Central memory CD8-positive, alpha-beta T cell (primary cell): ENCODE measurements at places on chromosomes 6 and 20.

GRCh38 chr6:167975458-167975857 is 22.0 kb upstream of the KIF25 start:
- no peak for DNase-seq

DNA sequence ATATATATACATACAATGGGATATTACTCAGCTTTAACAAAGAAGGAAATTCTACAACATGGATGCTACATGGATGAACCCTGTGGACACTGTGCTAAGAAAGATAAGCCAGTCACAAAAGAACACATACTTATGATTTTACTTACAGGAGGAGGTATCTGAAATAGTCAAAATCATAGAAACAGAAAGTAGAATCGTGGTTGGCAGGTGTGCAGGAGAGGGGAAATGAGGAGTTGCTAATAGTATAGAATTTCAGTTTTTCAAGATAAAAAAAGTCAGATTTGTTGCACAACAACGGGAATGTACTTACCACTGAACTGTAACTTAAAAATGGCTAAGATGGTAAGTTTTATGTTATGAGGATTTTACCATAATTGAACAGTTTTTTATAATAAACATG is 706.3 kb downstream of the TFAP2A start:
- no peak for DNase-seq

DNA sequence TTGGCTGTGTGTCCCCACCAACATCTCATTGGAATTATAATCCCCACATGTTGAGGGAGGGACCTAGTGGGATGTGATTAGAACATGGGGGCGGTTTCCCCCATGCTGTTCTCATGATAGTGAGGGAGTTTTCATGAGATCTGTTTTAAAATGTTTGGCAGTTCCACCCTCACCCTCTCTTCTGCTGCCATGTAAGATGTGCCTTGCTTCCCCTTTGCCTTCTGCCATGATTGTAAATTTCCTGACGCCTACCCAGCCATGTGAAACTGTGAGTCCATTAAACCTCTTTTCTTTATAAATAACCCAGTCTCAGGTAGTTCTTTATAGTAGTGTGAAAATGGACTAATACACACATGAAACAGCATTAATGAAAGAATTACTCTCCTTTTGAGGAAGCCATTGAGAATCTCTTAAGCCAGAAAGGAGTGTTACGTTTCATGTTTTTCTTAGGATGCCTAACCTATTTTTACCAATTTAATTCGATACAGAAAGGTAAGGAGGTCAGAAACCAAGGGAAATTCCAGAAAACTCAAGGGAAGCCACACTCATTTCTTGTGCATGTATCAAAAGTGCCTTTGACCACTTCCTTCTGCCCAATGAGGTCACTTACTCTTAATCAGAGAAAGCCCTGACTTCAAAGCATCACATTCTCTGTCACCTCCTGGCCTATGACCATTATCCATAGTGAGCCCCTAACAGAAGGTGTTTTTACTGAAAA is 24.7 kb upstream of the HINT3 start:
- no peak for DNase-seq

- no peak for DNase-seq
Observed at GRCh38 chr6:137282254-137282653, 63.1 kb upstream of the IFNGR1 start.

DNA sequence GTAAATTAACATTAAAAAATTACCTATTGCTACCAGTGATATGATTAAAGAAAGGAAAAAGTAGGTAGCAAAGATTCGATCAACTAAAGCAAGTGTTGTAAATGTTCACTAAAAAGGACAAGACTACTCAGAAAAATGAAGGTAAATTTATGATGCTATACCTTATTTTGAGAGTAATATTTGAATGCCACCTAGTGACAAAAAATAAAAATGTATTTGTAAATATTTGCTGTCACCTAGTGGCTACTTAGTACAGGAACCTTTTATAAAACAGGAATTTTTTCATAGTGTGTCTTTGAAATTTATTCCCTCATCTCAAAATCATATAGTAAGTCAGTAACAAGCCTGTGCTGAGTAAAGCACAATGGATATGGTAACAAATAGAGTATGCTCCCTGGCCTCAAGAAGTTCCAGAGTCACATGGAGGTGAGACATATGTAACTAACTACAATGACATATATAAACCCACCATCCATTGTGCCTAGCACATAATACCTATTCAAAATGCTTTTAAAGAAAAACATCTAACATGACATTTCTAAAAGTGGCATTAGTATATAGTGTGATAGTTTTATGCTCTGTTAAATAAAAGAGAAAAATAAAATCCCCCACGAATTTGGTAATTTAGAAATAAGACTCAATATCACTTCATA is 193.1 kb upstream of the SIM1 start:
- DNase-seq = no peak

- DNase-seq = no peak
Observed at GRCh38 chr20:31568773-31569162, 36.3 kb upstream of the ID1 start.

- DNase-seq = no peak
Observed at GRCh38 chr20:18057994-18058349, 256 bp upstream of the OVOL2 start.

DNA sequence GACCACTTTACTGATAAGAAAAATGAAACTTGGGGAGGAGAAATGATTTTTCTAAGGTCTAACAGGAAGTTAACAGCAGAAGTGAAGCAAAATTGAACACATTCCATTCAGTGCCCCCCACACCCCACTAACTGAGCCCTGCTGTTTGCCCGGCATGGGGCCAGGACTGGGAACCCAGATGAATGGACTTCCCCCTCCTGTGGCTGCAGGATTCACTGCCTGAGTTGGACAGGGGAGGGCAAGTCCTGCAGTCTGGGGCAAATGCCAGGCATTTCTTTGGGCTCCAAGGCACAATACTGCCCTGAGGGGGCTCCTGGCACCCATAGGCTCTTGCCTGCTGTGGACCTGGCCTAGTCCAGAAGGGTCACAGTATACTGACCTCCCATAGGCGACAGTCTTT is 28.3 kb downstream of the FYN start:
- DNase-seq = no peak
